Testis (tissue), 5 donors: ENCODE measurements at places on chromosomes 3 and 15. TPM values are rescaled to one million over a fixed set of nuclear protein-coding genes. Genes with fewer than 3 reads are reported as not detected.

GRCh38 chr3:7445331-7445730, 584.4 kb downstream of the GRM7 start:
- DNase-seq: no peak

DNA sequence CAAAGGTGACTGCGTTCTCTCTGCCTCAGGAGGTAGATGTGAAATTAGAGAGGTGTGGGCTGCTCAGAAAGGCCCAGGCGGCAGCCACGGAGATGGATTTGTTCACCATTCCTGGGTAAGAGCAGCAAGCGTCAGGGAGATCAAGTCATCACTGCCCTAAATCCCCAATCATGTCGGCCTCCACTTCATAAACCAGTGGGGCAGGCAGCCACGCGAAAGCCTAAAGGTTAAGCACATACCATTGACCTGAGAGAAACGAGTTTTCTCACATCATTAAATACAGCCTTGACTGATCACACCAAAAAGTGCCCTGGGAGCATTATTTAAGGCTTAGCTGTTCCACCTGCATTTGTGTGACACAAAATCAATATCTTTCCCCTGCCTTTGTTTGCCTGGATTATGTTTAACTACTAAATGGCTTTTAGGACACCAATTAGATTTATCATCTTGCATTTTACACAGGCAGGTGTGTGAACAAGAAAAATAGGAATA, 50.7 kb upstream of the FOXB1 start:
- no peak for DNase-seq

DNA sequence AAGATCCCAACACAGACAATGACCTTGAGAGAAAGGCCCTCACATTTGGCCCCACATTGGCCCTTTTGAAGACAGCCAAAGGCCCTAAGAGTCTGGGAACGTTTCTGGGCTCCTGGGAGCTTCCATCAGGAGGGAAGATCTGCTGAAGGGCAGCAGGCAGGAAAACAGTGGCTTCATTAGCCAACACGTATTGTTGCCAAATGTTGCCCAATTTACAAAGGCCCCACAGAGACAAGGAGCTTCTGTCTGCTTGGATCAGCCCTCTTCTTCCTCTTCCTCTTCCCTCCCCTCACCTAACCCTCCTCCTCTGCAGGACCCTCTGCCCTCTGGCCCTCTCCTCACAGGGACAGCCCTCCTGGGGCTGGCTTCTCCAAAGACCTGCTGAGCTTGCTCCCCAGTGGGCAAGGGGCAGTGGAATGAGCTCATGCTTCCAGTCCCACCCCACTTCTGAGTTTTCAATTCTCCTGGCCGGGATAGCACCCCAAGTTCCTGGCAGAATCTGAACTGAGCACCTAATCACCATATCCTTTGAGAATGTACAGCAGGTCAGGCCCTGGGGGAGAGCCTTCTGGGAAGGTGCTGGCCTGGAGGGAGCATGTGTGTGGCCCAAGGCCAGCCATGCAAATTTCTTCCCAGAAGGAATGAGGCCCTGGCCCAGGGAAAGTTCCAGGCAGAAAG, 5.1 kb upstream of the LTF start:
- no peak for DNase-seq

HYPK gene
- 15.4 TPM for total RNA-seq

TBC1D21 gene
- total RNA-seq: 47.6 TPM
